NCI-H2107 (cell line): ENCODE measurements at places on chromosomes 5 and 9.

DNA sequence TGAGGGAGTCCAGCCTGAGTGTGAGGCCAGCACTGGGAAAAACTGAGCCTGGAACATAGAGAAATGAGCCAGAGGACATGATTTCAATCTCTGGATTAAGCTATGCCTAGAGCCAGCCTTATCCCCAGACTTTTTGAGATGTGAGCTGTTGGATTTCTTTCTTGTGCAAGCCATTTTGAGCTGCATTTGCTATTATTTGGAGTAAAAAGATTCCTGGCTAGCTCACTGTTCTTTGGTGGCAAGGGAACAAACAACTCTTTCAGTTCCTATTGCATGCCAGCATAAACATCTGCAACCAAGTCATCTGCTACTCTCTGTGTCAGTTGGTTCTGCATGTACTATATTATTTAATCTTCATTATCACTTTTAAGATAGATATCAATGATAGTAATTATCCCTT lies 70.1 kb upstream of the MAN2A1 start:
- no peak for DNase-seq

DNA sequence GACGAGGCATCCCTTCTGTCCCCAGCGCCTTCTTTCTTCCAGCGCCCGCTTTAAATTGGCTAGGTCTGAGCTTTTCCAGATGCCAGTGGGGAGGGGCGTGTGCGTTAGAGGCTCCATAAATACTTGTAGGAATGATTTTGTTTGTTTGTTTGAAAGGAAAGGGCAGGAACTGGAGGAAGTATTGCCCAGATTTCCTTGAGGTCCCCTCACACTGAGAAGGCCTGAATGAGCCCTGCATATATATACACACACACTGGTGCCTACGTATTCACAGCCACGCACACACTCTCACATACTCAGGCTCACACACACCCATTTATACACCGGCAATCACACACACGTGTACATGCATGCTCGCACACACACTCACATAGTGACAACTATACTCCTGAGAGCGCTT lies 1.0 kb upstream of the SLIT3 start:
- no peak for DNase-seq

DNA sequence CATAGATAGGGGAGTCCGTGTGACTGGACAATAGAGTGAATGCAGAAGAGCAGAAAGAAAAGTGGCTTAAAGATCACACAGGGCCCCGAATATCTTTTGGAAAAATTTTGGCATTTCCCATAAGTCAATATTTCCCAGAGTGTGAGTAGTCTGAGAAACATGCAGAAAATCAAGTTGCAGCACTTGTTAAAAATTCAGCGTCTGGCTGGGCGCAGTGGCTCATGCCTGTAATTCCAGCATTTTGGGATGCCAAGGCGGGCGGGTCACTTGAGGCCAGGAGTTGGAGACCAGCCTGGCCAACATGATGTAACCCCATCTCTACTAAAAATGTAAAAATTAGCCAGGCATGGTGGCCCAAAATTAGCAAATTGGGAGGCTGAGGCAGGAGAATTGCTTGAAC lies 227.0 kb downstream of the DRD1 start:
- no peak for DNase-seq

GRCh38 chr9:88266416-88266815 lies 121.8 kb upstream of the SPIN1 start:
- DNase-seq = no peak

DNA sequence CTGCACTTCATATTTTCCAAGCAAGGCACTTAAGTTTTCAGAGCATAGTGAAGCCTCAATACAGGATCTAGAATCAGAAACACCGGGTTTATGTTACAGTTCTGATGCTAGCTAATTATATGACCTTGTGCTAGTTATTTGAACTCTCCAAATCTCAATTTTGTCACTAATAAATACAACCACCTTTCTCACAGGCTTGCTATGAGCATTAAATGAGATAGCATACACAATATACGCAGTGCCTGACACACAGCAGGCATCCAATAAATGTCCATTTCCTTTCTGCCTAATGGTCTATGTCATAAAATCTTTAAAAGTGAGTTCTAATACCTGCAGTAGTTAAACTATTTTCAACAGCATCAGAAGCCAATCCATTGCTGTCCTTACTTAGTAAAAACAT lies 32.9 kb downstream of the NADK2 start:
- no peak for DNase-seq
